ENCODE measurements at places on chromosomes 7 and 10.

DNA sequence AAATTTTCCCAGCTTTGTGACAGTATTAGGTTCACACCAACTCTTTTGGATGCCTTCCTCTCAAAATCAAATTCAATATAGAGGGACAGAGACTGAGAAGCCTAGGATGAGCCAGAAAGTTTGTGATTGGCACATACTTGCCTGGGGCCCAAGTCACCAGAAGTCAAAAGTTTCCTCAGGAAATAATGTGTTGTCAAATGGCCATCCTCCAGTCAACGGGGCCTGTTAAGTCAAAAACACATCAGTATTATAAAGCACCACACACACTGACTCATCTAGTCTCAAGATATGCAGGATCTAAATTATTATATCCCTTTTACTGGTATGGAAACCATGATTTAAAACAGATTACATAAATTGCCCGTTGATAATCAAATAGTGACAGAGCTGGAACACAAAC is 158.1 kb downstream of the AHR start:
- DNase-seq, result no peak

GRCh38 chr10:130553826-130554225 is 417.6 kb downstream of the GLRX3 start:
- DNase-seq, result no peak

DNA sequence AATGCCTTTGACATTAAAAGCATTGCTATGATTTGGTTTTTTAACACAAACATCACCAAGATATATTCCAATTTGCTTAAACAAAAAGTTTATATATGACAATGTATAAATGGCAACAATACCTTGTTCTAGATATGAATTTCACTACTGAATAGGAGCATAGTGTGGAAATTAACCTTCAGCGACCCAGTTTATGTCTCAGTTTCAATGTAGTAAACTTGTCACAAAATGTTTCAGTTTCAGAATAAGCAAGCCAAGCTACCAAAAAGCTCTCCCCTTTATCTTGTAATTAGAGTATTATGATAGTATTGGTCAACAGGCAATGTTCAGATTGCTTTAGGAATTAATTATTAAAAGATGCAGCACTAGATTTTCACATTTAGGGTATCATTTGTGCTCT is 99.6 kb upstream of the PCDH15 start:
- no peak for DNase-seq

DNA sequence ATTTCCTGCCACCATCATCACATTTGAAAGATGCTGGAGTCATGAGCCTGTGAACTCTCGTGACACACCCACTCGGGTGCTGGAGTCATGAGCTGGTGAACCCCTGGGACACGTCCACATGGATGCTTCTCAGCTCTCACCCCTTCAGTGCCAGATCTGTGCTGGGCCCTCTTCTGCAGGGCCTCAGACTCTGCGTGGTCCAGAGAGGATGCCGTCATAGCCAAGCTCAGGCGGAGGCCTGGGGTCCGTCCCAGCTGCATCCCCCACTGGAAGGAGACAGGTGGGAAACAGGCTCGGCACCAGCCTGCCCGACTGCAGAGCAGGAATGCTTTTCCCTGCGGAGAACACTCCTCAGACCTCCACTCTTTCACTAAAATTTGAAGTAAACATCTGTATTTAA is 156.5 kb upstream of the PPP2R2D start:
- DNase-seq, result no peak

DNA sequence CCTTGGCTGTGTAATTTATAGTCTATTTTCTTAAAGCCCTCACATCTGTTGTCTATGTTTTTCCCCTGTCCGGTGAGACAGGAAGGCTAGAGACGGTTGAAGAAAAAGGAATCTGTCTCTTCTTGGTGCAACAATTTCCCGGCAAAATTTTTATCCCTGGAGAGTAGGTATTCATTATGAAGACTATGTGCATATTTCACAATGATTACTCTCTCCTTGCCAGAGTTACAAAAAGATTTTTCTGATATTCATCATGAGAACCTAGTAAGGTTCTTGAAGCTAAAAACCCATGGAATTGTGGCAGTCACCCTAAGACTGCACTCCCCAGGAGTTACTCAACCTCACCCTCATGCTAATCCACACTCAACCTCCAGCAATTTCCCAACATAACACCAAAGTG is 55.0 kb upstream of the GHITM start:
- no peak for DNase-seq

DNA sequence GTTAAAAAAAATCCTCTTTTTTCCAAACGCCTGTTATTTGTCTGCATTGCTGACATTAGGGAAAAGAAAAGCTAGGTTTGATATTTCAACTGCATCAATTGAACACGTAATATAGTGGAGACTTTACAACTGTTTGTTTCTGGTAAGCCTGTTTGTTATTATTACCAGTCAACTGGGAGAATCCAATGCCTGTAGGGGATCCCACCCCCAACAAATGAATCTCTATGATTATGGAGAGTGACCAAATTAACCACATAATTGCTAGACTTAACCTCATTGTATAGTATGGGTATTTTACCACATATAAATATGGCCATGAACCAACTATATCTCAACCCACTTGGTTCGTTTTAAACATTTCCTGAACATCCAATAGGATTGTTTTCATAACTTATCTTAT is 216.1 kb downstream of the TWIST1 start:
- no peak for DNase-seq

DNA sequence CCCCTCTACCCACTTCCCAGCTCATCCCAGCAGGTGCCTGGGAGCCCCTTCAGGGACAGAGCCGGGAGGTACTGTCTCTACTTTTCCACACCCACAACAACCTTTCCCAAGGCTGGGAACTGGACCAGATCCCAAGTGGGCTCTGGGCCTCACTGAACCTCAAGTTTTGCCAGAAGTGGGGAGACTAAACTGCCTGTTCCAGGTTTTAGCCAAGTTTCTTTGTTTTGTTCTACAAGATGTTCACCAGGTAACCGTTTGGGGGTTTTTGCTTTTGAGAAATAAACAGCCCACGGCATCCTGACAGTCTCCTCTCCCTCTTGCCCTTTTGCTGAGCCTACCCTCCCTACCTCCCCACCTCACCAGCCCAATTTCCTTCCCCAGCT is 10.6 kb upstream of the EMX2 start:
- DNase-seq, result no peak

DNA sequence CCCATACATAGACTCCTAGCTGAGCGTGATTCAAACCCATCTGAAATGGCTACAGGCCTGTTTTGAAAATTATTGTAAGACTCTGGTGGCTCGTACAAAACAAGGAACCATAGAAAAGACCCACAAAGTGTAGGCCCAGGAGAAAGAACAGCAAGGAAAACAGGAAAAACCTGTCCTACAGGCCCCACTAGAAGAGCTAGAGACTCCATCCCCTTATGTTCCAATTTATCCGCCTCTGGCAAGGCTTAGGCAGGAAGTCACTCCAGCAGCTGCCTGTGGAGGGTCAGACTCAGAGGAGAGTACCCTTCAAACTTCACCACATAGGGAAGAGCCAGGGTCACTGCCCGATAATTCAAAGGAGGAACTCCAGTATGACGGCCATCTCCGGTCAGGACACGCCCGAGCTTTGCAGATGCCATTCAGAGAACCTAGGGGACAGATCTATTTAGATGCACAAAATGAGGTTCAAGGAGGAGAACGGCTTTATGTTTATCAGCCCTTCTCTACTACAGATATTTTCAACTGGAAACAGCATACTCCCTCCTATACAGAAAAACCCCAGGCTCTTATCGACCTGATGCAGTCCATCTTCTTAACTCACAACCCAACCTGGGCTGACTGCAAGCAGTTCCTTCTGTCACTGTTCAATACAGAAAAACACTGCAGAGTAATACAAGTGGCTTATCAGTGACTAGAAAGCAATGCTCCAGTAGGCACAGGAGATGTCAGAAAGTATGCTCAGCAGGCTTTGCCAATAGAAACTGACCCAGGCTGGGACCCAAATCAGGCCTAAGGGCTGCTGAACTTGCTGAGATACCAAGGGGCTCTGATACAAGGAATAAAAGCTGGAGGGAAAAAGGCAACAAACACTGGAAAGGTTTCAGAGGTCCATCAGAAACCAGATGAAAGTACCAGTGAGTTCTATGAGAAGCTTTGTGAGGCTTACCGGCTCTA is 8.6 kb upstream of the ZNF33B start:
- no peak for DNase-seq

GRCh38 chr10:29479981-29480954 is 154.5 kb downstream of the SVIL start:
- no peak for DNase-seq

GRCh38 chr10:102395400-102396316 is at the start of gene NFKB2:
Gene NFKB2, plus strand, starts transcription at chr10:102395705. Its CDS starts 255 bp downstream, at chr10:102395960.
- no peak for DNase-seq

GRCh38 chr7:122070834-122071233 is 73.2 kb downstream of the AASS start:
- DNase-seq, result no peak

DNA sequence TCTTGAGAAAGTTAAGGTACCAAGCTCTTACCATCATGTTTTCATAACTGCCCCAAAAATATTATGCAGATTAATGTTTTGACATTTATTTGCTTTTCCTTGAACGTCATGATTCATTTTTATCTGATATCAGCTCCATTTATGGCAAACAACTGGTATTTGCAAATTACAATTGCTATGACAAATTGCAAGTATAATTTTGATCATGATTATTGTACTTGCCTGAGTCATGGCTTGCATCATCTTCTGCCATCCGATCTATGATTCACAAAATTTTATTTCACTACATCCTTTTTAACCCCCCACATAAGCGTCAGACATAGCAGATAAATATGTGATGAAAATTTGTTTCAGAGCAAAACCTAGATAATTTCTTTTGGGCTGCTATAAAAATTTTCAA is 155.0 kb downstream of the STK31 start:
- DNase-seq, result no peak

- no peak for DNase-seq
Observed at GRCh38 chr7:5255832-5256231, 26.9 kb upstream of the SLC29A4 start.

DNA sequence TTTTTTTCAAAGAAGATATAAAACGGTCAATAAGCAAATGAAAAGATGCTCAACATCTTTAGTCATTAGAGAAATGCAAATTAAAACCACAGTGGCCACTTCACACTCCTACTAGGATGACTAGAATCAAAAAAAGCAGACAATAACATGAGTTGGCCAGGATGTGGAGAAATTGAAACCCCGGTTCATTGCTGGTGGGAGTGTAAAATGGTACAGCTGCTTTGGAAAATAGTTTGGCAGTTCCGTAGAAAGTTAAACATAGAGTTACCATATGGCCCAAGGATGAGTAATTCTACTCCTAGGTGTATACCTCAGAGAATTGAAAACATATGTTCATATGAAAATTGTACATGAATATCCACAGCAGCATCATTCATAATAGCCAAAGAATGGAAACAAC is 573.3 kb downstream of the GALNT17 start:
- no peak for DNase-seq

- no peak for DNase-seq
Observed at GRCh38 chr7:151107882-151108281, 21.6 kb downstream of the AGAP3 start.

DNA sequence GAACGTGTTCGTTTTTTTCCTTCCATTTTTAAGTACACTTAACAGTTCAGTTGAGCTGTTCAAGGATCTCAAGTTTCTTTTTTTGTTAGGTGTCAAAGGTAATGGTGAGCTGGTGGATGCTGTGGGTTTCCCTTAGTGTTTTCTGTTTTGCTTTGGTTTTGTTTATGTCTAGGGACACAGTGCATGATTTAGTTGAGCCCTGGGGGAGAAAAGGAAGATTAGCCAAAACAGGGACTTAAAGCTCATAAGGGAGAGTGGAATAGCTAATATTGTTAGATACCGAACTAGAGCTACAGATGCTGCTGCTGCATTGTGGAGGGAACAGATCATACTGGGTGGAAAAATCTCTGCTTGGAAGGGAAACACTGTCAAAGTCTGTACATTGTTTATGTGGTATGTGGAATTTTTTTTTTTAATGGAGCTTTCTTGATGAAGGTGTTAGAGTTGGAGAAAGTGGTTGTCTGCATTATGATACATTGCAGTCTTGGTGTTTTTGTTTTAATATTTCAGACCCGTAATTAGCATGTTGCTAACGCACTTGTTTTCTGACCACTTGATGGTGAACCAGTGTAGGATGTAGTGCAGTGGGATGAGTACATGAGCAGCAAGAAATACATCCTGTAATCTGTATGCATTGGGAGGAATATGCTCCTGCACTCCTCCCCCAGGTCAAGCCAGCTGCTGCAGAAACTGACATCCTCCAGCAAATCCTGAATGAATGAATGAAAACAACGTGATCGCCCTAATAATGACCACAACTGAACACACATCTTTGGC is 2.1 kb downstream of the GLCCI1 start:
- DNase-seq, result no peak

- no peak for DNase-seq
Observed at GRCh38 chr7:48355346-48355745, 184.1 kb downstream of the ABCA13 start.

DNA sequence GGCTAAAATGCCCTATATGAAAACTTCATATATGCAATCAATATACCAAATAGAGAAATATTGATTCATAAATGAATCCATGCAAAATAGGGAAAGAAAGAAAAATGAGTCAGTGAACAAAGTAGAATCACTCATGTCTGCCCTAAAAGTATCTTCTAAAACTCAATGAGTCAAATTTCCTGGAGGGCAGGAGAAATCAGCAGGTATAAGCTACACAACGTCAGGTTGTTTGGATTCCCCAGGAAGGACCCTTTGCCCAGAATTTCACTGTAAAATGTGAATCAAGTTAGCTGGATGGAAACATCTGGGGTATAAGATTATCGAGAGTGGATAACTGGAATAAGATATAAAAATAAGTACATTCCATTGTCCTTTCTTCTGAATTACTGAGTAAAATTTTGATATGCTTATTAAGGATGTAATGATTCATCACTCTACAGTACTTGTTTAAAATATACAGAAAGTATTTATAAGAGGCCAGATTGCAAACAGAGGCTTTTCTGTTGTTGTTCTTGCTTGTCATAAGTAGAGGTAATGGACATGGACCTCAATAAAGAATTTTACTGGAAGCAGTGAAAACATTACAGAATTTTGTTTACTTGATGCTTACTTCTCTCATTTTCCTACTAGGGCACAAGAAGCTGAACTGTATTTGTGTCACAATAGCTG is 99.0 kb downstream of the AGMO start:
- DNase-seq, result no peak

GRCh38 chr10:60606343-60607080 is 171.8 kb upstream of the CDK1 start:
- DNase-seq, result no peak

- no peak for DNase-seq
Observed at GRCh38 chr10:25176421-25176968, 1.7 kb downstream of the GPR158 start.

GRCh38 chr7:128108641-128109423 is 77.6 kb upstream of the LRRC4 start:
- no peak for DNase-seq
